ENCODE measurements at places on chromosomes 12 and 14.
A peak's percentile ranks its signal among the peaks of the same experiment; 100 is the strongest.

GRCh38 chr14:33563191-33563900 lies 387.5 kb downstream of the EGLN3 start:
- no peak for DNase-seq

- no peak for DNase-seq
These were observed 88.8 kb downstream of the ATXN7L3B start for GRCh38 chr12:74626397-74626796.

DNA sequence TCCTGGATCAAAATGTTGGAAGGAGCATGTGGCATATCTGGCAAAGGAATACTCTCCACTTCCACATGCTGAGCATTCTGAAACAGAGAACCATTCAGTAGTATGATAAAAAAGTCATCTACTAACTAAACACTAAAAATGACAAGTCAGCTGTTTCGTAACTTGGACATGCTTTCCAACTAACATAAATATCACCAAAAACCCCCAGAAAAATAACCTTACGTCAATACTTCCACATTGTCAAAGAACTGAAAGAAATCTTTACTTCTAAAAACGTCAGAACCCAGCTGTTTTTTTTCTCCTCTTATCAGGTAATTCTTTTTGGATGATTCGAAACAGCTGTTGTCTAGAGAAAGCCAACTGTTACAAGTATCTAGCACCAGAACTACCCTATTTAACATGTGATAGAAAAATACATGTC lies 8.2 kb downstream of the WBP11 start:
- no peak for DNase-seq

DNA sequence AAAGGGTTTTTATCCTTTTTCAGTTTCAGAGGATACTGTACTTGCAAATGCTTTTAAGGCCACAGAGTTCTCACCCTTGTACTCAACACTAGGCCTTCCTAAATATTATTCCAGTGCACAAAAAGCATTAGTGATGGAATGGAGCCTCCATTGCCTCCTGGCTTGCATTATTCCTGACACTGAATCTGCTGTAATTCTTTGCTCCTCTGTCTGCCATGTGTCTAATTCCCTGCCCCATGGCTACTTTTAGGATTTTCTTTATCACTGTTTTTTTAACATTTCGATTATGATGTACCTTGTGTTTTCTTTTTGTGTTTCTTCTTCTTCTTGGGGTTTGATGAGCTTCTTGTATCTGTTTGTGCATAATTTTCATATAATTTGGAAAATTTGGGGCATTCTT lies 29.5 kb downstream of the SUSD6 start:
- no peak for DNase-seq

DNA sequence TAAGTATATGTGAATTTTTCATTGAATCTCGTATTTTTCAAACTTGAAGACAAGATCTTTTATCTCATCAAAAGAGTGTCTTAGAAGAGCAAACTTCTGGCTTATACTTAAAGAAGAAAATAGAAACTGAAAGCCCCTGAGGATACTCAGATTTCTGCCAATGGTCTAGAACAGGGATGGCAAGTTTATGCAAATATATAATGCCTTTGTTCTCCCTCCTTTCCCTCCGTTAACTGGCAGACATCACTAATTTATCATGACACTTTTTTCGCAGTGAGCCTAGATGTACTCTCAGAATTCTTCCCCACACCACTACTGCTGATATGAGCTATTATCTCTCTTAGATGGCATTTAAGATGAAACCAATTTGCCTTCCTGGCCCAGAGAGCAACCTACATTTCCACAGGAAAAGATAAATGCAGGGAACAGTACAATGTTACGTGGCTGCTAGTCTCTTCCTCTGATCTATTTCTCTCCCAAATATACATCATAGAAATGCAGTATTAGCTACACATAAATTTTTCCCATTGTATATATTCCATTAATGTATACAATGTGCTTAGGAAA lies 40.0 kb upstream of the DAAM1 start:
- DNase-seq: no peak

DNA sequence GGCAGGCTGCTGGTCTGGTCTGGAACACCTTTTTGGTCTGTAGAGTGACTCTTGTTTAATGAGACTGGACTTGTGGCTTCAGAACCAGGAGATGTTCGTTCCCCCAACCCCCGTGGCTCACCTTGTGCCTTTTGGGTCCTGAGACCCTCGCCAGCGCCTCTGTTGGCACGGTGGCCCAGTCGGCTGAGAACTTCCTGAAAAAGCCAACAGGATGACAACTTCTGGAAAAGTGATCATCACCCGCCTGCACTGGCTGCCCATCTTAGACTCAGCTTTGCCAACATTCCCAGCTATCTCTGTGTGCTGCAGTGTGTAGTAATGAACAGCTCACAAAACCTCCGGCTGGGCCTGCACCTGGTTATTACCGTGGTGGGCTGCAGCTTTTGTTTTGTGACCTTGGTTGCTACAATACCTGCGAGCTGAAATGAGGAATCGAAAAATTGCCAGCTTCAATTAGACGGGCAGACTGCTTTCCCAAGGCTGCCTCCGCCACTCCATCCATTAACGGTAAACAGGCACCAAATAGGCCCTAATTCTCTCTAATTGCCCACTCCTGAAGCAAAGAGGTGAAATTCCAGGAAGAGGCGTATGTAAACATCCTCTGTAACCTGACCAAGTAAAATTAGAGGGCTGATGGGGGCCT lies 16.0 kb downstream of the MEG3 start:
- DNase-seq: no peak

- no peak for DNase-seq
These were observed 3.6 kb upstream of the ARID2 start for GRCh38 chr12:45725631-45726602.

- no peak for DNase-seq
These were observed 81.1 kb upstream of the RFLNA start for GRCh38 chr12:124213666-124214347.

GRCh38 chr12:18731156-18731555 lies 6.7 kb downstream of the PLCZ1 start:
- no peak for DNase-seq

- DNase-seq: no peak
These were observed 159.2 kb downstream of the SYNE2 start for GRCh38 chr14:64012003-64012402.

GRCh38 chr12:74412606-74413230 lies 124.9 kb upstream of the ATXN7L3B start:
- DNase-seq: no peak

DNA sequence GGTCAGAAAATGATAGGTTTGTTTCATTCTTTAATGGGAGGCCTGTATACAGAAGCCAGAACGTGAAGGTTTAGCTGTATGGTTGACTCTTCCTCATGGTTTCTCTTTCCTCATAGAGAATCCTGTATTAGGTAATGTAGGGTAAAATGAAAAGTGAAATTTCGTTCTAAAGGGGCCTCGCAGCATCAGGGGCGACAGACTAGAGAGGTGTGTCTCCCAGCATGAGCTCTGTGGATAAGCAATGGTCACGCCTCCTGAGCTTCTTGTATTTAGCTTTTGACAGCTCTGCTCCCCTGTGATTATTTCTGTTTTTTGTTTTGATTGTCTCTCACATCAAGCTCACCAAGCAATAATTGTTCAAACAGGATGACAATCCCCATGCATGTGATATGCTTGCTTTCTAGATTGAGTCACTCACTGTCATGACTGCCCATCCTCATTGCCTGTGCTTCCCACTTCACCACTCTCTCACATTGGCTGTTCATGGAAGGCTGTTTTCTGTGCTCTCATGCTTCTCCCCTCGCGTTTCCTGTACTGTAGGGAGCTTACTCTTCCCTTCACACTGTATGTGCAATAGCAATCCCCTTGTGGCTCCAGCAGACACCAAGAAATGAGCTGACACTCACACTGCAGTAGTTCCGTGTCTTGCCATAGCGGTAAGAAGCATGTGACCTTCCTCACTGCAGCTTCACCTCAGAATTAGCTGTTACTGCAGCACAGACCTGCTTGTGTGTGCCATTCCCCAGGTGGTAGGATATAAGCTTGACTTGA lies 44.0 kb downstream of the RAD52 start:
- no peak for DNase-seq

- no peak for DNase-seq
These were observed 135.9 kb upstream of the MDM1 start for GRCh38 chr12:68468036-68468435.

- DNase-seq: peak; percentile 46
These were observed 11.3 kb upstream of the SNAPC1 start for GRCh38 chr14:61750708-61751474.

DNA sequence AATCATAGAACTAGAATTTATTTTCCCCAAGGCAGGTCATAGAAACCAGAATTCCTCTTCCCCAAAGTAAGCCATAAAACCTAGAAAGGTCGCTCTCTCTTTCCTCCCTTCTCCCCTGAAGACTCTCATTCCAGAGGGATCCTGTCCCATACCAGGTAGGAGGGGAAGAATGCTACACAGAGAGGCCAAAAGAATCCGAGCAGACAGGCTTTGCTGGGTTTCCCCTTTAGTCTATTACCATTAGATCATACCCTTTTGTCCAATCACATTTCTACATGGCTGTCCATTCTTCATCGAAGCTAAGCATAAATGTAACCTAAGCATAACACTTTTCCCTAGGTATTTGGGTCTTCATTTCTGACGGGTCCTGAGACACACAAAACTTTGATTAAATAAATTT lies 204.5 kb downstream of the SPTSSA start:
- DNase-seq: no peak

GRCh38 chr12:13444076-13444475 lies 247.6 kb downstream of the EMP1 start:
- no peak for DNase-seq

- DNase-seq: no peak
These were observed 44.2 kb downstream of the TMX1 start for GRCh38 chr14:51284241-51284640.

DNA sequence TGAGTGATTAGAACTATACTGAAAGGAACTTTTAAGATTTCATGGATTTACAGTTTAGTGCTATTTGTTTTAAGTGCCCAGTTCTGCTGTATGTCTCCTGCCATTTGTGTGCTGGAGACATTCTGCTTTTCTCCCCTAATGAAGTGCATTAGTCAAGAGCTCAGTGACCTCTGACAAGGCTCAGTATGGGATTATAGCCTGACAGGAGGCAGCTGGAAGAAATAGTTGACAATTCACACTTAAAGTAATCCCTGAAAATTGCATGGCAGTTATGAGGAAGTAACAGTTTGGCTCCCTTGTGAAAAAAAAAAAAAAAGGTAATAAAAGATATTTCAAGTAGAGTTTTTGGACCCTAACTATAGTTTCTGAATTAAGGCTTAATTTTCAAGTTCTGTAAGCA lies 70.3 kb downstream of the ALX1 start:
- no peak for DNase-seq

GRCh38 chr14:78501909-78502308 lies 331.7 kb downstream of the NRXN3 start:
- DNase-seq: no peak

- no peak for DNase-seq
These were observed 26.8 kb downstream of the RGS6 start for GRCh38 chr14:71959055-71959454.

DNA sequence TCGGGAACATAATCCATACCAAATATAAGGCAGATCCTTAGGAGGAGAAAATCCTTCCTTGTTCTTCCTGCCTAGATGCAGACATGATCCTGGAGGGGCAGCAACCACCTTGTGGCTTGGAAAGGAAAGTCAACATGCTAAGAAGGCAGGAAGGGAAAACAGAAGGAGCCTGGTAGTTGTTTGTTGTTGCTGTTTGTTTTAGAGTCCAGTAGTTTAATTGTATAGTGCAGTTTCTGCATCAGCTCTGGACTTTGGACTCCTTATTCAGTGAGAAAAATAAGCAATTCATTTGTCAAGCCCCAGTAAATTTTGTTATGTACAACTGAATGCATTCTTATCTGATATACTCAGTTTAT lies 45.7 kb upstream of the APPL2 start:
- DNase-seq: no peak

GRCh38 chr12:47736877-47737676 lies 11.8 kb upstream of the ENDOU start:
- DNase-seq: peak; percentile 75

DNA sequence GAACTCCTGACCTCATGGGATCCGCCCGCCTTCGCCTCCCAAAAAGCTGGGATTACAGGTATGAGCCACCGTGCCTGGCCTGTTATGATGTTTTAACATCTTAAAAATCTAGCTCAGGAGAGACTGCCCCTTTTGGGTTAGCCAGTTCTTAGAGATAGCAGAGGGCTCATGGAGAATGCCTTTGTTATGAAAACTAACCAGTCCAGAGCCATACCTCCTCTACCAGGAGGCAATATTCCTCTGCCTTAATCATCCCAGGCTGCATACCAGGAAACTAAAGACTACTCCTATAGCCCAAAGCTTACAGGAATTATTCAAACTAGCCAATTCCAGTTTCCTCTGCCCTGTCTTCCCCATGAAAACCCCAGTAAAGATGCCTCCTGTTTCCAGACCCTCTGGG lies 96.0 kb upstream of the MDM1 start:
- no peak for DNase-seq

GRCh38 chr14:74326369-74327152 lies 21.7 kb upstream of the VRTN start:
- DNase-seq: no peak

DNA sequence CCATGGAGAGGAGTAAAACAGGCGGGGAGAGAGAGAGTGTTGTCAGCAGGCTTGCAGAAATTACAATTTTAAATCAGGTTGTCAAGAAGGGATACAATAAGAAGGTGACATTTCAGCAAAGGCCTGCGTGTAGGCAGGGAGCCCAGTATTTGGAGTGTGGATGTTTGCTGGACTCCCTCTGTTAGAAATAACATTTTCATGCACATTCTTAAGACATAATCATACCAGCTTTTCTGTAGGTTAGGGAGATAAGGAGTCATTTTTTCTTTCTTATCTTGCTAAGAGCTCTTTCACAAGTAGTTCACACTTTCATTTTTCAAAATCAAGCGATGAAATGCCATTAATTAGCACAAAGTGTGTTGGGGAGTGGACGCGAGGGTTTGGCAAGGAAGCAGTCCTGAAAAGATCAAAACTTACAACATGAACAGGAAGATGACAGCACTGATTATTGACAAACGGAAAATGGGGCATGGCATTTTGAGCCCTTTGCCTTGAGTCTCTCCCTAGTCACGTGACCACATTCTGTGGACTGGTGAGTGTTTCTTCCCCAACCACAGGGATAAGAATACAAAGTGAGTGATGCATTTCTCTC lies 160.2 kb downstream of the DAD1 start:
- DNase-seq: no peak

DNA sequence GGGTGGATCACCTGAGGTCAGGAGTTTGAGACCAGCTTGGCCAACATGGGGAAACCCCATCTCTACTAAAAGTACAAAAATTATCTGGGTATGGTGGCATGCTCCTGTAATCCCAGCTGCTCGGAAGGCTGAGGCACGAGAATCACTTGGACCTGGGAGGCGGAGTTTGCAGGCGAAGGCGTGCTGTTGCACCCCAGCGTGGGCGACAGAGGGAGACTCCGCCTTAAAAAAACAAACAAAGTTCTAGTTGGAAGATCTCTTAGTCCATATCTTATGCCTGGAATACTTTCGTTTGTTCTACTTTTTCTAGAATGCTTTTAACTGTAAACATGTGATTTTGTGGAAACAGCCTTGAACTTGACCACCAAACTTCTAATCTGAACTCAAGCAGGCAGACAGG lies 38.7 kb downstream of the PPHLN1 start:
- no peak for DNase-seq

GRCh38 chr12:46446645-46447044 lies 74.1 kb upstream of the SLC38A2 start:
- no peak for DNase-seq

All from GM04504 (cell line).